EH (cell line): ENCODE measurements at places on chromosomes 11 and 22.

DNA sequence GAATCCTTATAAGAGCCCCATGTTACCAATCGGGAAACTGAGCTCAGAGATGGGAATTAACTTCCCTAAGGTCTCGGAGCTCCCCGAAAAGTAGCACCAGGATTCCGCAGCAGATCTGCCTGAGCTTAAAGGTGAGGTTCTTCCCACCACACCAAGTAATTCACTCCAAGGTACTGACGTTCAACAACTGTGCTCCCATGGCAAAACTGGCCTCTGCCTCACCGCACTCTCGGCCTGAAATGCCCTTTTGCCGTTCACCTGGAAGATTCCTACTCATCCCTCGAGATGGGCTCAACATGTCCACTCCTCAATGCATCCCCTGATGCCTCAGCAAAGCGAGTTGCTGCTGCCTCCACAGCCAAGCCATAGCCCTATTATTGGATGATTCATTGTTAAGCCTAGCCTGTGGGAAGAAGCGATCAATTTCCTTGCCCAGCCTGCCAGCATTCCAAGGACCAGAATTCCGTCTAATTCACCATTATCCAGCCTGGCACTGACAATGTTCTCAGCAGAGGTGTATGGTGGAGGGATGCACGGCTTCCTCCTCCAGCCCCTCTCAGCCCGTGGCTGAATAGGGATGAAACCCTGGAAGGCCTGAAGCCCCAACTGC is 4.2 kb downstream of the PLAAT3 start:
- DNase-seq, result no peak

DNA sequence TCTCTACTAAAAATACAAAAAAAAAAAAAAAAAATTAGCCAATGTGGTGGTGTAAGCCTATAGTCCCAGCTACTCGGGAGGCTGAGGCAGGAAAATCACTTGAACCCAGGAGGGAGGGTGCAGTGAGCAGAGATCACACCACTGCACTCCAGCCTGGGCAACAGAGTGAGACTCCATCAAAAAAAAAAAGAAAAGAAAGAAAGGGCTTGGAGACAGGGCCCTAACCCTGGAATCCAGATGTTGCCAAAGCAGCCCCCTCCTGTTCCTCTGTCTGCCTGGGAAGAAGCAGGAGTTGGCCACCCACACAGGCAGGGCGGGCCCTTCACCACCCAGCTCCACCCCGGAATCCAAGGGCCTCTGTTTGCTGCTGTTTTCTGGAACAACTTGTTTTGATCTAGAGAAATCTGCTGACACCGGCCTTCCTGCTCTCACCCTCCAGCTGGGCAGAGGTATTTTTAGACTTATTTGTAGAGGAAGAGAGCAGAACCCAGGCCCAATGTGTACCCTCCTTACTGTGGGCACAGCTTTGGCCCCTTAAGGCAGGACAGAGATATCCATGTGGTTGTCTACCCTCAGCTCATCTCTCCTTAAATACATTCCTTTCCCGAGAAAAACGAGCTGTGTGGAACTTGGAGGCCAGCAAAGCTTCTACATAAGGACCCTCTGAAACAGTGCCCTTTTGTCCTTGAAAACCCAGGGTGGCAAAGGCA is 2.7 kb upstream of the NEAT1 start:
- DNase-seq, result peak; percentile 95

GRCh38 chr11:44315947-44316658 is 6.2 kb upstream of the ALX4 start:
- peak; percentile 52 for DNase-seq

- no peak for DNase-seq
Measured at GRCh38 chr11:77748266-77748665, 72.3 kb downstream of the RSF1 start.

GRCh38 chr11:36186340-36187175 is 102.7 kb downstream of the COMMD9 start:
- DNase-seq, result peak; percentile 73

- DNase-seq, result no peak
Measured at GRCh38 chr22:36175892-36176291, 15.3 kb upstream of the APOL3 start.

- DNase-seq, result no peak
Measured at GRCh38 chr11:16613262-16613511, 125.3 kb upstream of the C11orf58 start.

DNA sequence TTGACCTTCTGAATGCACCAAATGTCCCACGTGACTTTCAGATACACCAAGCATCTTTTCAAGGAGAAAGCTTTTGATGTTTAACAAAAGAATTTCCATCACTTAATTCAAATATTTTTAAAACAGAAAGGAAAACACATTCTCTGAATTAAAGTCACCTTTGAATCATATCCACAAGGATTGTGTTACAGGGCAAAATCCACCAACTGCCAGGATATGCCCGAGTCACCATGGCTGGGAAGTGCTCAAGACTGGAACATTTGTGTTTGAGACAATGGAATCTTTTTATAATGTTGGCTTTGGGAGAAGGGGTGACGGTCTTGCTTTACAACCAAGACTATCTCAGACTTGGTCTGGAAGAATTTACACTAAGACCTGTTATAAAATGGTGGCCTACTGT is 40.8 kb downstream of the BID start:
- peak; percentile 58 for DNase-seq

DNA sequence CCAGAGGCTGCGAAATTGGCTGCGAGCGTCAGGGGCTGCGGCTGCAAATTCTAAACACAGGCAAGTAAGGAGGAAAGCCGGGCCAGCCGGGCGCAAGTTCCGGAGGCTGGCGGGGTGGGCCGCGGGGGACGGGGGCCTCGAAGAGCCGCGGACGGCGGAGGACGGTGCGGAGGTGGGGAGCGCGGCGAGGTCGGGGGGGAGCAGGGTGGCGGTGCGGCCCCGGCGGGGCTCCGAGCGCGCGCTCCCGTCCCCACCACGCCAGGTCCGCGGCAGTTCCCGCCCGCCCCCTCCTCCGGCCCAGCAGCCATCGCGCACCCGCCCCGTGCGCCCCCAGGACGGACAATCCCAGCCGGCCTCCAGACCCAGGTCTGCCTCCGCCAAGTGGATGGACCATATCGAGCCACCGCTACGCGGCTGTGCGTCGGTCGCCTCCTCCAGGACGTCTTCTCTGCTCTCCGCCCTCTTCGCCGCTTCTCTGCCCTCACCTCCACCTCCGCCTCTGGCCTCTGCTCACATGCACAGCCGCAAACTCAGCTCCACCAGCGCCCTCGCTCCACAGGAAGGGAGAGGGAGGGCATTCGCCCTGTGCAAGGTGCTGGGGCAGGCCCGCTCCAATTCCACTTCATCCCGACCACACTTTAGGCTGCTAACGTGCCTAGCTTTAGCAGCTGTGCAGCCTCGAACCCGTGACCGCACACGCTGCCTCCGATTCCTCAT is 7.2 kb downstream of the ELFN2 start:
- no peak for DNase-seq

GRCh38 chr11:130042093-130042591 is 27.6 kb upstream of the APLP2 start:
- DNase-seq, result peak; percentile 88

- no peak for DNase-seq
Measured at GRCh38 chr11:77067861-77068443, 1.2 kb downstream of the CAPN5 start.

GRCh38 chr22:27578937-27579617 is 222.5 kb downstream of the MN1 start:
- DNase-seq, result peak; percentile 10

- no peak for DNase-seq
Measured at GRCh38 chr11:1567052-1567720, 4.9 kb downstream of the DUSP8 start.

DNA sequence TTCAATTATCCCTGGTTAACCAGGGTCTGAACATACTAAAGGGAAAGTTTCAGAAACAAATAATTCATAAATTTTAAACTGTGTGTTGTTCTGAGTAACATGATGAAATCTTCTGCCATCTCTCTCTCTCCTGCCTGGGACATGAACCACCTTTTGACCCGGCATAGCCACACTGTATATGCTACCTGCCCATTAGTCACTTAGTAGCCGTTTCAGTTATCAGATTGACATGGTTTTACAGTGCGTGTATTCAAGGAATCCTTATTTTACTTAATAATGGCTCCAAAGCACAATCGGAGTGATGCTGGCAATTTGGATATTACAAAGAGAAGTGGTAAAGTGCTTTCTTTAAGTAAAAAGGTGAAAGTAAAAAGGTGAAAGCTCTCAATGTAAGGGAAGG is 227.1 kb upstream of the CCDC179 start:
- no peak for DNase-seq

DNA sequence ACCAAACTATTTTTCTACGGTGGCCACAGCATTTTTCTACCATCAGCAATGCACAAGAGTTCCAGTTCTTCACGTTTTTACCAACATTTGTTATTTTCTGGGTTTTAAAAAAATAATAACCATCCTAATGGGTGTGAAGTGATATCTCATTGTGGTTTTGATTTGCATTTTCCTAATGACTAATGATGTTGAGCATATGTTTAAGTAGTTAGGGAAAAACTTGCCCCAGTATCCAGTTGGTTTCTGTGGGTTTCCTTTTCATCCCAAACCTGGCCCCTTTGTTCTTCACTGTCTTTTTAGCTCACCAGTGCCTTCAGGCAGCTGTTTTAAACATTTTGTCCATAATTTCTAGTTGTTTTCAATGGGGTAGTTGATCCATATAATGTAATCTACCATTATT is 14.7 kb upstream of the PTS start:
- DNase-seq, result no peak

- DNase-seq, result peak; percentile 46
Measured at GRCh38 chr22:22061085-22062077, 78.8 kb upstream of the TOP3B start.

- DNase-seq, result peak; percentile 37
Measured at GRCh38 chr22:46336119-46337078, 885 bp downstream of the TRMU start.

- DNase-seq, result no peak
Measured at GRCh38 chr11:106889718-106890117, 128.6 kb downstream of the GUCY1A2 start.

- DNase-seq, result peak; percentile 89
Measured at GRCh38 chr11:61969838-61970662, 2.6 kb upstream of the FTH1 start.

DNA sequence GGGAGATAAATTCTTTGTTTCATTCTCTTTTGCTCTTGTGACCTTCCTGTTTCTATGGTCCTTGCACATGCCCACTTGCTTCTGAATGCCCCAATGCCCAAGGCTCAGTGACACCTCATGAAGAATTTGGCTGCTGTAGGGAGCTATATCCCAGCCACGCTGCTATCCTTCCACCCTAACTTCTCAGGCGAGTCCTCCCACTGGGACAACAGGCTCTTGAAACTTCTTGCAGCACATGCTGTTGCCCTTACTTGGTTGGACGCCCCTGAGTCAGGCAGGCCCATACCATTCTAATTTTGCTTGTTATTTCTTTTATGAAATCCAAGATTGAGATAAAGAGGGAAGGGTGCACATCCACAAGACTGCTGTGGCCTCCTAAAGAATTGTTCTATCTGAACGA is 57.6 kb upstream of the BLID start:
- peak; percentile 41 for DNase-seq

GRCh38 chr22:21937821-21938070 is 14.9 kb downstream of the PPM1F start:
- peak; percentile 96 for DNase-seq
